Activated T-helper 9 cell treated with anti-CD3 and anti-CD28 coated beads, Interleukin-2, amount 50 U/mL, for 16 hours (primary cell): ENCODE measurements at places on chromosomes 3 and 15.
A peak's percentile ranks its signal among the peaks of the same experiment; 100 is the strongest.

- no peak for DNase-seq
Measured at GRCh38 chr3:49914906-49915305, 11.2 kb upstream of the MST1R start.

GRCh38 chr3:124916837-124917409, 17.6 kb downstream of the MUC13 start:
- DNase-seq = no peak

- DNase-seq = no peak
Measured at GRCh38 chr15:30882849-30883433, 20.8 kb upstream of the FAN1 start.

DNA sequence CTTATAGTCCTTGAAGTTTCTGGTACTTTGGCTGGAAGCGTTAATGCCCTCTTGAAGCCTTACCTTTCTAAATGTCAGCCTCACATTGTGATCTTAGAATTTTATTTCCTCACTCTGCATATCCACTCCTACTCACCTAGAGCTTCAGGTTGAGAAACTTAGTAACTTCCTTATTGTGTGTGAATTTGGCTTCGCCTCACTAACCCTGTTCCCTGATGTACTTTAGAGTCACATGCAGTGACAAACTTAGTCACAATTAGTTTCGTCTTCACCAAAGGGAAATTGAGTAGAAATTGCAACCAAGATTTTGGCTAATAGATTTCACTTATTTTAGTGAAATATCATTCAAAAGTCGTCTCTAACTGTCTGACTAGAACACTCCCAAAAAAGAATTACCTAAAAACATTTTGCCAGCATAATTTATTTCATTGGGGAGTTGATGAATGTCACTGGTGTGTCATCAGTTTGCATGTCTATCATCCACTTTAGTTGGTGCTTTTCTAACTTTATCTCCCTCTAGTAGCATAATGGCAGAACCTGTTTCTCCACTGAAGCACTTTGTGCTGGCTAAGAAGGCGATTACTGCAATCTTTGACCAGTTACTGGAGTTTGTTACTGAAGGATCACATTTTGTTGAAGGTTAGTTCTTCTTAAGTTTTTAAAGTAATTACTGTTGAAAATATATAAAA, 960 bp downstream of the MFN1 start:
- no peak for DNase-seq

GRCh38 chr3:171699601-171700000, 110.7 kb downstream of the PLD1 start:
- no peak for DNase-seq

- no peak for DNase-seq
Measured at GRCh38 chr3:129555153-129555550, 12.2 kb downstream of the H1-8 start.

- DNase-seq = no peak
Measured at GRCh38 chr15:79620112-79620857, 188.1 kb downstream of the MINAR1 start.

GRCh38 chr3:111979434-111980038, 710 bp downstream of the ABHD10 start:
- no peak for DNase-seq

DNA sequence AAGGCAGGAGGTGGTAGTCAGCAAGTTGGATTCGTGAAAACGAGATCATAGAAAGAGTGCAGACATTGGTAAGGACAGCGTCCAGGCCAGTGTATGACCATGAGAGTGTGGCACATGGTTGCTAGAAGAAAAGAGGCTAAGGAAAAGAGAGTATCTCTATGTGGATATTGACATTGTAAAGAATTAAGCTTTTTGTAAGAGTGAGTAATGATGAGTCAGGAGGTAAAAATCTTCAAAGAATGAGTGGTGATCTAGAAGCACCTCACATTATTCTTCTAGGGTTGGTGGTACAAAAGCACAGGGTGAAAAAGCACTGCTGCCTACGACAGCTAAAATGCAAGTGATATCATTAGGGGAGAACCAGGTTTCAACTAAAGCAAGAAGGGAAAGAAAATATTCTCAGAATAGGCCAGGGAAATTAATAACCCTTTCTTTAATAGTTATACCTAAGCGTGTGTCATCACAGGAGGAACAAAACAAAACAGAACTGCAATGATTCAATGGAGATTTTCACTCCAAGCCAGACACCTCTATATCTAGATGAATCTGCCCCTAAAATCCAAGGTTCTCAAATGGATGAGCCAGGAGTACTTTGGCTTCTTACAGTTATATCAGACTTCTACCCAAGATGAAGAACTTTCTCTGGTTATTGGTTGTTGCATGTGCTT, 884.7 kb downstream of the NAALADL2 start:
- DNase-seq = no peak

GRCh38 chr3:184591789-184592188, 30.2 kb downstream of the EPHB3 start:
- no peak for DNase-seq

- no peak for DNase-seq
Measured at GRCh38 chr3:104825116-104825515, 541.6 kb upstream of the ALCAM start.

GRCh38 chr3:137121704-137122314, 164.0 kb downstream of the IL20RB start:
- no peak for DNase-seq

- DNase-seq = no peak
Measured at GRCh38 chr3:106029954-106030626, 161.3 kb upstream of the CBLB start.

GRCh38 chr3:171138027-171138426, 111.5 kb upstream of the SLC2A2 start:
- no peak for DNase-seq

DNA sequence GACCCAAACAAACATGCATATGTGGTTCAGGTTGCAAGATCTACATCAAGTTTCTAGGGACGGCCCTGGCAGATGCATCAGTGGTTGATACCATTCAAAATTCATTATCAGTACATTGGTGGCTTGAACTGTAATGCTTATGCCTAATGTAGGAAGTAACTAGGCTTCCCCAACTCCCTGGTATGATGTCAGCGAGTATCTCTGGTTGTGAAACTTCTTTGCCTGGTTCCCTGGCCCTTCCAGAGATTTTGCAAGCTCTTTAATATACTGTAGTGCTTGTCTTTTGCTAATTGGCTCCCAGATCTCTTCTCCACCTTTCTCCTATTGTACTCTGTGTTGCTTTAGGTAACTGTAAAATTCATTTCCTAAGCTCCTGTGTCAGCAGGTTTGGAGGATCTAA, 114.8 kb upstream of the RARB start:
- no peak for DNase-seq

- no peak for DNase-seq
Measured at GRCh38 chr3:11185564-11186317, 31.4 kb downstream of the HRH1 start.

GRCh38 chr3:182636646-182637045, 156.7 kb upstream of the ATP11B start:
- no peak for DNase-seq

GRCh38 chr3:111244760-111245159, 173.1 kb downstream of the NECTIN3 start:
- no peak for DNase-seq

DNA sequence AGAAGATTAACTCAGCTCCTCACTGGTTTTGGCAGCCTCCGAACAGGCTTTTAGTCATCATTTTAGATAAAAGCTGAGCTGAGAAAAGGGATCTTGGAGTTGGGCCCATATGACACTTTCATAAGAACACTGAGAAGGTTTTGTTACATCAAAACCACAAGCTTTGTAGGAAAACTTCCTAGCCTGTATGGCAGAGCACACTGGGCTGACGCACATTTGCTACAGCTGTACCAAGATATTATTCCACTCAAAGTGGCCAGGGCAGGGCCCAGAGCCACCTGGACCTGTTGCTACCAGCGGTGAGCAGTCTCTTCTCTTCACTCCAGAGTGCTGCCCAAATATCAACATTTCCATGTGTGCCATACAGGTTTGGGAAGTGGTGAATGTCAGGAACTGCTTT, 160.5 kb upstream of the CCDC54 start:
- no peak for DNase-seq

- no peak for DNase-seq
Measured at GRCh38 chr3:168094877-168095610, 680 bp downstream of the GOLIM4 start.

DNA sequence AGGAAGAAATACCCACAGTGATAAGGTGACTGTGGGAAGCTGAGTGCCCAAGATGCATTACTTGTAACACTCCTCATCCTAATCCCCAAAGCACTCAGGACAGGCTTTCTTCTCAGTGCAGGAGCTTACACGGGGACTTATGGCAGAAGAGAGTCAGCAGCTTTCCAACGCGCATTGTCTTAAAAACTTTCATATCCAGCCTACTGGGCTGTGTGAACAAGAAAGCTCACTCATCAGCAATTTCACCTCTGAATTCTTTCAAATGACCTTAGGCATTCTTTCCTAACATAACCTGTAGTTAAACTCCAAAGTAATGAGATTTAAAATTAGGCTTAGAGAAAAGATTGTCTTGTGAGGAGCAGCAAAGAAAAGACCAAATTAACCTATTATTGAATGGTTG, 132.3 kb downstream of the KCNAB1 start:
- DNase-seq = no peak

- no peak for DNase-seq
Measured at GRCh38 chr3:20645340-20645739, 459.3 kb upstream of the SGO1 start.

GRCh38 chr15:66600240-66600627, 34.4 kb upstream of the LCTL start:
- no peak for DNase-seq

DNA sequence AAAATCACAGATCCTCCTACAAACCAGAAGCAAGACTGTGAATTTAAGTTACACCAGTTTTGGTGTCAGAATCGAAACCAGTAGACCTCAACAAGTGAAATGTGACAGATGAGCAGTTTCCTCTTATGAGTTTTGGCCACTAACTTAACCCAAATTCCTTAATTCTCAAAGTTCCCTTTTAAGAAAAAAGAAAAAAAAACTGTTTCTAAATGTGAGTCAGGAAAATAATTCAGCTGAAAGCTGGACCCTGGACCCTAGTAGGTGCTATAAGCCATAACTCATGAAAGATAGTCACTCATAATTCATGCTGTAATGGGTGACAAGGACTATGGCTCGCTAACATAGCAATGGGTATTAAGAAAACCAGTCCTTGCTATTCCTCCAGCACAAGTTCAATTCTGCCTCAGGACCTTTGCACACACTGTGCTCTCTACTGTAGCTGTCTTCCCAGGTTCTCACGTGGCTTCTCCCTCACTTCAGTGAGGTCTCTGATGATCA, 9.0 kb upstream of the THRB start:
- DNase-seq = no peak

- peak; percentile 40 for DNase-seq
Measured at GRCh38 chr3:30631243-30631904, 25.0 kb downstream of the TGFBR2 start.

DNA sequence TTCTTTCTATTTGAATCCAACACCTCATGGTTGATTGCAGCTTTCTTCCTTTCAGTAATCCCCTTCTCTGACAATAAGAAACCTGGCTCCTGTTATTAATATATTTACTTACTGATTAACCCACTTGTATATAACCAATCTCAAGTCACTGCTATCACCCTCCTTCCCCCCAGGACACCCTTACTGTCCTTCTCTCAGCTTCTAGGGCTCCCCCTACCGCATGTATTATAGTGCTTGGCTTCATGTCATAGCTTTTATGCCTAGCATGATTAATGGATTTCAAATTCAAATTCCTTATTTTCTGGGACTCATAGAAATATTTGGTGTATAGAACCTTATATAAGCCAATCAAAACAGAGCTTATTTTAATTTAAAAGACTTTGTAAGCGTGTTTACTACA, 75.7 kb upstream of the BNIP2 start:
- no peak for DNase-seq

GRCh38 chr3:117695321-117695720, 985.7 kb downstream of the TUSC7 start:
- DNase-seq = no peak

DNA sequence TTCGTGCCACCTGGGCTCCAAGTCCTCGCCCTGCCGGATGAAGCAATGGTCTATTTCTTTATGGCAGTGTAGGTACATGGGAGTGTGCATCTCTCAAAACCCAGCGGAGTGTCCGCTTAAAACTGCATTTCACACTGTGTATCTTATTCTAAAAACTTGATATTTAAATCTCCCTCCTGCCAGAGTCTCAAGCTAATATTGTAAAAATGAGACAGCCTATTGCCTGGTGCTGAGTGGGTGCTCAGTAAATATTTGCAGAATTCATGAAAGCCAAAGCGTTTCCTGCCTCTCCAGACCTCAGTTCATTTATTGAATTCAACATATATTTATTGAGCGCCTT, 330 bp upstream of the TBC1D2B start:
- DNase-seq = no peak

- DNase-seq = no peak
Measured at GRCh38 chr3:66501483-66502244, 842 bp upstream of the LRIG1 start.

GRCh38 chr3:138210528-138210927, 23.4 kb downstream of the ARMC8 start:
- DNase-seq = no peak

- no peak for DNase-seq
Measured at GRCh38 chr3:18417904-18418572, 7.1 kb downstream of the SATB1 start.

DNA sequence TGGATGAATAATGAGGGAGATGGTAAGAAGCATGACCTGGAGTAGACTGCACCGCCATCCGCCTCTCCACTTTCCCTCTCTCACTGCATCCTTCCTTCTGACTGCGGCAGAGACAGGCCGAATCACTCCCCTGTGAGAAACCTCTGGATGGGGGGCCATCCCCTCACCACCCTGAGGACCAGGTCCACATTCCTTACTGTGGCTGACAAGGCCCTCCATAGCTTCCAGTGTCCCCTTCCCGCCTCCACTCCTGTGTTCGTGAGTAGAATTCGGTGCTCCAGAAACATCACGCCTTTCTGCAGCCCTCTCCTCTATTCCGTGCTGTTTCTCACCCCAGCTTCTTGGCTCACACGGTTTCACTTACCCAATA, 2.8 kb downstream of the PIGZ start:
- DNase-seq = no peak

DNA sequence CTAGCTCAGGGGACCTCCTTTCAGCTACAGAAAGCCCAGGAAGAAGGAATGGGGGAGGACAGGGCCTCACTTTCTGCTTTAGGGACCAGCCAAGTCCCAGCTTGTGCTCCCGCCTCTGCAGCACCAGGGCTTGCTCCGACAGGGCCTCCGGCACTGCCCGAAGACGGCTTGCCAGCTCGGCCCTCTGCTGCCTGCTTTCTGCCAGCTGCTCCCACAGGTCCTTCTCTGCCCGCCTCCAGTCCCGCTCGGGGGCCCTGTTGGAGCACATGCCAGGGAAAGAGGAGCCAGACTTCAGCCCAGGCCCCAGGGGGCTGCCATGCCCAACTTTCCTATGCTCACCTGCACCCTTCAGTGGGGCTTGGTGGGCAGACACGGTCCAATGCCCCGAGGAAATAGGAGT, 4.3 kb upstream of the CLK3 start:
- DNase-seq = no peak

GRCh38 chr3:16818194-16818593, 66.6 kb upstream of the PLCL2 start:
- DNase-seq = no peak

GRCh38 chr3:49872801-49873281, 3.1 kb upstream of the CAMKV start:
- no peak for DNase-seq
